Cortex of kidney (tissue), 1 donor: ENCODE measurements at places on chromosomes 7 and 10.

- no peak for DNase-seq
These were observed 34.4 kb upstream of the SLF2 start for GRCh38 chr10:100878291-100878910.

DNA sequence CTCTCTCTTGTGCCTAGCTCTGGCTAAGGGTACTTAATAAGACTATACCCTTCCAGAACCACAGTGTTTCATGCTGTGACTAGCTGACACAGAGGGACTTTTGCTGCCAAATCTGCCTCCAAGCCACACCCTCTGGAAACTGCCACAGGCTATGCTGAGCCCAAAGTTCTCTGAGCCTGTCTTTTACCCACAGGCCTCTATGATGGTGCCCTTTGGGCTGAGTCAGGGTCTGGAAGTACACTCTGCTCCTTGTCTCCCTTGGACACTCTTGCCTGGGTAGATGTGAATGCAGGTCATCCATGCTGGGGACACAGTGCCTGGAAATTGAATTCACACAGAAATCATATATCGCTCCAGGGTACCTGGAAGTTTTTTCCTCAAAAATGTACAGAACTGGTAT, 22.6 kb downstream of the DYDC1 start:
- no peak for DNase-seq

GRCh38 chr7:95919556-95919955, 147.2 kb downstream of the DYNC1I1 start:
- DNase-seq: no peak

DNA sequence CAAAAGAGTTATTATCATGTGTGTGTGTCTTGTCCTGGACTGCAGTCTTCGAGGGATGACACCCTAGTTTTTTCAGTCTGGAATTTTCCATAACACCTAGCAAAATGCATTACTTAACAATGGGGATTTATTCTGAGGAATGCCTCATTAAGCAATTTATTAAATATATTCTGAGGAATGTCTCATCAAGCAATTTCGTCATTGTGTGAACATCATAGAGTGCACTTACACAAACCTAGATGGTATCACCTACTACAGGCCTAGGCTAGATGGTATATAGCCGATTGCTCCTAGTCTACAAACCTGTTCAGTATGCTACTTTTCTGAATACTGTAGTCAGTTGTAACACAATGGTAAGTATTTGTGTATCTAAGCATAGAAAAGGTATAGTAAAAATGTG, 1.1 kb upstream of the STEAP4 start:
- no peak for DNase-seq

GRCh38 chr7:16697507-16698199, 51.7 kb downstream of the BZW2 start:
- DNase-seq: no peak

DNA sequence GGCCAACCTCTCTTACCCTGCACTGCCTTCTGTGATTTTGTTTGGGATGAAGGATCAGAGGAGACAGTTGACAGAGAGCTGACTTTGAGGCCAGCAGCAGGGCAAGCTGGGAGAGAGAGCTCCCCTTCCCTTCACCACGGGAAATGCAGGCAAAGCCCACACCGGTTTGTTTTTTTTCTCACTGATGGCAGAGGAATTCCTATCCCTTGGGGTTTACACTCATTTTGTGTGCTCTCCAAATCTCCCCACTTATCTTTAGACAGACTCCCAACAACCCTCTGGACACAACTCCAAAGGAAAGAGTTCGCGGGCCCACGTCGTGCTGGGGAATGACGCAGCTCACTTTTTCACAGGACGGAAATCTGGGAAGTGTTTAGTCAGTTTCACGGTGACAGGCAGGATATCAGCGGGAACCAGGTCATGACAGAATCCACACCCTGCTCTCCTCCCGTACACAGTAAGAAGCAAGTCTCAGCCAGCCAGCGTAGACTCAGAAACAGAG, 68.3 kb upstream of the FAM171A1 start:
- DNase-seq: no peak

DNA sequence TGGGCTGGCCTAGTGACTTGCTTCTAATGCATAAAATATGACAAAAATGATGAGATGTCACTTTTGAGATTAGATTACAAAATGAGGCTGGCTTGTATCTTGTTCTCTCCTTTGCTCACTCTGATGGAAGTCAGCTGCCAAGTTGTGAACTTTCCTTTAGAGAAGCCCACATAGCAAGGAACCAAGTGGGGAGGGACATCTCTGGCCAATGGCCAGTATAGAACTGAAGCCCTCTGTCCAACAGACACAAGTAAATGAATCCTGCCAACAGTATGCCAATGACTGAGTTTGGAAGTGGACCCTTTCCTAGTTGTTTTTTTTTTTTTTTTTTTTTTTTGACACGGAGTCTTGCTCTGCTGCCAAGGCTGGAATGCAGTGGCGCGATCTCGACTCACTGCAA, 3.3 kb downstream of the ZC3HC1 start:
- no peak for DNase-seq

DNA sequence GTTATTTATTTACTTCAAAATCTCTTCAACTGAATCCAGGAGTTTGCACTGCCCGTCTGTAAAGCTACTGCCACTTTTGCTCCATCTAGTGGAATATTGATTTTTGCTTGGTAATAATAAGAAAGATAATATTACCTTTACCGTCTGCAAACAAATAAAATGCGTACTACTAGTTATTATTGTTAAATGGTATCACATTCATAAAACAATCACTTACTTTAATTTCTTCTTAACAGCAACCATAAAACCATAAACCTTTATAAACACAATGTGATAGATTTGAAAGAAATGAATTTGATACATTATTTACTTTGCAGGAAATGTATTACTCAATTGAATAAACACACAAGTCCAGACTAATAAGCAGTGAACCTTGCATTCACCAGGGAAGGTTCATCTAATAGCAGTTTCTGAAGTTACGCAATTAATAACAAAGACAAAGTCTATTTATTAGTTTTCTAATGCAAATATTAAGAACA, 6.4 kb downstream of the AGMO start:
- no peak for DNase-seq

GRCh38 chr7:34365611-34366010, 292.4 kb upstream of the NPSR1 start:
- no peak for DNase-seq

DNA sequence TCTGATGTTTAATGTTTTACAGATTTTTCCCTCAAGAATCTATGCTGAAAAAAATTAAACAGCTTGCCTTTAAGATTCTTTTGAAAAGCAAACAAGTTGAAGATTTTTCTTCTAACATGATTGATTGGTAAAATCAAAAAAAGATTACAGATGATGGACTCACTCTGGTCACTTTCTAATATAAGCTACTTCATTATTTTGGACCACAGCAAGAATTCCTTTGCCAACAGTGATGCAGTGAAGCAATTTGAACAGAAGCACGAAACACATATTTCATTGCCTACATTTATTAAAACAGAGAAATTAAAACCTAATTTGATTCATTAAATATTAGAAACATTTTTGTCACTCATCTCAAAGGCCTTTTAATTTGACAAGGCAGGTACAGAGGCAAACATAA, 82.1 kb upstream of the SGCE start:
- no peak for DNase-seq

DNA sequence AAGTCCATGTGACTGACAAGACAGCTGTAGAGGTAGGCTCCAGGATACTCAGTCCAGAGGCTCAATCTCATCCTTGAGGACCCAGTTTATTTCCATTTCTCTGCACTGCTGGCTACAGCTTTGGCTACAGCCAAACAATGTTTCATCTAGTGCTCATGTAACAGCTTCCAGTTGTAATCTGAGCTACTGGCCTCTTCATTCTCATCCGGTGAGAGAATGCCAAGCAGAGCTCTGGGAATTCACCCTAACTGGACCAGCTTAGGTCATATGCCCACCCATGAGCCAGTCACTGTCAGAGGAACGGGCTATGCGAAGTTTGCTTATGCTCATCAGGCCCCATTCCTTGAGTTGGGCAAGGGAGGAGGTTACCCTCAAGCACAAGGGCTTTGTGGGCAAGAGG, 192.9 kb downstream of the EVX1 start:
- no peak for DNase-seq

GRCh38 chr7:134477954-134478353, 19.1 kb upstream of the AKR1B1 start:
- DNase-seq: no peak

- no peak for DNase-seq
These were observed 16.0 kb downstream of the C10orf105 start for GRCh38 chr10:71703577-71703976.

DNA sequence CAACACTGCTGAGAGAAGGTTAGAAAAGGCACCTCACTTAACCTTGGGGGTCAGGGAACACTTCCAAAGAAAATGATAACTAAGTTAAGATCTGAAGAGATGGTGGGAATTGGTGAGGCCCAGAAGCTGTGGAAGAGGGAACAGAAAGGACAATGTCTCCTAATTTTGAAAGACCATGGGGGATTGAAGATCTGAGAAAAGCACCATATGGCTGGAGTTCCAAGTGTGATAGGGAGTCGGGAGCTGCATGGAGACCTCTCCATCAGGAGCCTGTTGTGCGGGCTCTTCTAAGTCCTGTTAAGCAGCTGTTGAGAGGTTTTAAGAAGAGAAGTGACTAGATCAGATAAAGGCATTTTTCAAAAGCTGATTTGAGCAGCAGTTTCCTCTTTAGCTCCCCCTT, 254.3 kb downstream of the CDK14 start:
- no peak for DNase-seq

DNA sequence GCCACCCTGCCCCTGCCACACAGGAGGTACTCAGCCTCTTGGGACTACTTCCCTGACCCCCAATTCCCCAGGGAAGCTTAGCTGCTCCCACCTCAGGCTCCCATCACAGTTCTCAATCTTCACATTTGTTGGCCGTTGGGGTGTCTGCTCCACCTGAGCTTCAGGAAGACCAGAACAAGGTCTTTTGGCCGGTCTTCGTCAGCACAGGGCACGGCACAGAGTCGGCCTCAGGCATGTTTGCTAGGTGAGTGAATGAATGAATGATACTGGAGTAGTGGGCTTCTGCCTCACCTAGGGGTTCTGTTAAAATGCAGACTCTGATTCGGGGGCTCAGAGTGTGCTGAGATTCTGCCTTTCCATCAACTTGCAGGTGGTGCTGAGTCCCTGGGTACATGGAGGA, 20.3 kb downstream of the GPRIN2 start:
- no peak for DNase-seq

DNA sequence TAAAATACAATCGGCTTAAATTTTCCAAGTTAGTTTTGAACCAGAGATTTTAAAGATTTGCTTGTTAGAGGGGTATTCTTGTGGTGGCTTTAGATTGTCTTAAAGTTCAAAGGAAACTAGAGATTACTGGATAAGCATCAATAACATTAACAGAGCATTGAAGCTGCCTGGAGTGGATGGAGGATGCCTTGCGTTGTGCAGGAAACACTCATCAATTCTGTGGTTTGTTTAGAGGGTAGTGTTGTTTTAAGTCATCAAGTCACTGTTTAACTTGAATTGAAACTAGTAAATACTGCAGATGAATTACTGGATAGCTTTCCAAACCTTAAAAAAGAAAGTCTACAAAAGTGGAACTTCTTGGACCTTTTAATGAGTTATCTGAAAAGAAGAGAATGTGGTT, 218.6 kb downstream of the CELF2 start:
- DNase-seq: no peak

- no peak for DNase-seq
These were observed 7.2 kb downstream of the RBM20 start for GRCh38 chr10:110651044-110651958.

DNA sequence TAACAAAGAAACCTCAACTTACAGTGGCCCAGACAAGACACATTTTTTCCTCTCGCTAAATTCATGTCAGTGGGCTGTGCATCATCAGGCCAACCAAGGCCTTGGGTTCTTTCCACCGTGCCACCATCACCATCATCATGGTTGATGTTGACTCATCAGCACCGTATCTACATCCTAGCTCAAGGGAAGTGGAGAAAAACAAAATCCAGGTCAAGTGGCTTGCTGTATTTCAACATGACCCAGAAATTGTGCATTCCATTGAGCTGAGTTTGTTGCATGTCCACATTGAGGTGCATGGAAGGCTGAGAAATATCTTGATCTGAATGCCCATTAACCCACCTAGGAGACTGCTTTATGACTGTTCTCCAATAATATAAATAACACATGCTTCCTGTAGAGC, 312.4 kb upstream of the CDC14C start:
- DNase-seq: no peak

- DNase-seq: no peak
These were observed 105.2 kb upstream of the PPIF start for GRCh38 chr10:79241990-79242619.

DNA sequence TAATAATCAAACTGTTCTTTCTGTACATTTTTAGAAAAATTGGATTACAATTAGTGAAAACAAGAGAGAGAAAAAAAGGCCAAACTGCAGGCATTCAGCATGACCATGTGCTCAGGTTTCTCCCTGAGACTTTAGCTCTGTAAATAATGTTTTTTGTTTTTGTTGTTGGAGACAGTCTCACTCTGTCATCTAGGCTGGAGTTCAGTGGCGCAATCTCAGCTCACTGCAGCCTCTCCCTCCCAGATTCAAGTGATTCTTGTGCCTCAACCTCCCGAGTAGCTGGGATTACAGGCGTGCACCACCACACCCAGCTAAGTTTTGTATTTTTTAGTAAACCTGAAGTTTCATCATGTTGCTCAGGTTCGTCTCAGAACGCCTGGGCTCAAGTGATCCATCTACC, 23.0 kb downstream of the BZW2 start:
- no peak for DNase-seq

DNA sequence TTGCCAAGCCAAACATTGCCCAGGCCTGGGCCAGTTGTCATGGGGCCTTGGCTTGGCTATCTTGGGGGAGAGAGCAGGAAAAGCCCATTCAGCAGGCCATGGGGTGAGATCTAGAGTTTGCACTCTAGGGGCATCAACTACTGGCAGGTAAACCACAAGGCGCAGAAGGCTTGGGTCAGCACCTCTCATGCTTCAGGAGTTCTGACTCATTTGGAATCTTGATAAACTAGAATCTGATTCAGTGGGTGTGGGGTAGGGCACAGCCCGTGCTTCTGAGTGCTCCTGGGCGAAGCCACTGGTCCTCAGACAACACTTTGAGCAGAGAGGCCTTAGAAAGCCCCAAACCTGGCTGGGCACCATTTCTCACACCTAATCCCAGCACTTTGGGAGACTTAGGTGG, 81.1 kb downstream of the RGS10 start:
- no peak for DNase-seq

DNA sequence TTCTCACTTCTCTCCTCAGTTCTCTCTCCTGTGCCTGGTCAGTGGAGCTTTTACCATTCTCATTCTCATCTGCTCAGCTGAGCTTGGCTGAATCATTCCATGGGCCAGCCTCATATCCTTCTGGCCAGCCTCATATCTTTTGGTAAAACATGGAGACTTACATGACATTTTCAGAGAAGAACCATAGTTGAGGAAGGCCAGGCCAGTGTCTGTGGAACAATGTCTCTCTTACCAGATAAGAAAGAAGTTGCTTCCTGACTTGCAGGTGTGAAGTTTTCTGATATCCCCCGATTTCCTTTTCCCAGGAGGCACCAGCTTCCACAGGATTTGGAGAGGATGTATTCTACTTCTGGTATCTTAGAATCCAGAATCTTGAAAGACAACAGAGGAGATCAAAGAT, 24.7 kb downstream of the ST7 start:
- DNase-seq: no peak

- DNase-seq: no peak
These were observed 26.2 kb downstream of the ADAM22 start for GRCh38 chr7:87960239-87960638.

- DNase-seq: no peak
These were observed 130.2 kb downstream of the SAMD9 start for GRCh38 chr7:92987538-92987937.

GRCh38 chr7:96144260-96144526, 177.7 kb downstream of the SLC25A13 start:
- DNase-seq: no peak

GRCh38 chr7:39663263-39663662, 39.9 kb downstream of the RALA start:
- DNase-seq: no peak

GRCh38 chr7:155338632-155339320, 41.1 kb downstream of the INSIG1 start:
- no peak for DNase-seq
